Posterior vena cava (tissue), 2 donors: ENCODE measurements at places on chromosomes 16 and 17. TPM values are rescaled to one million over a fixed set of nuclear protein-coding genes. Genes with fewer than 3 reads are reported as not detected.

TMEM235 gene
- total RNA-seq = not detected

C17orf107 gene
- total RNA-seq = 1.00 TPM

CACNG3 gene
- total RNA-seq = not detected

CCDC78 gene
- 1.0 TPM for total RNA-seq

IL17C gene
- total RNA-seq = not detected

DYNC1LI2 gene
- 159 TPM for total RNA-seq

ASIC2 gene
- total RNA-seq = not detected

SLC35G6 gene
- not detected for total RNA-seq

ZMYND15 gene
- total RNA-seq = 1.1 TPM

PTX4 gene
- total RNA-seq = not detected

ZNF385C gene
- 0.19 TPM for total RNA-seq

APOBR gene
- total RNA-seq = 2.1 TPM

ADGRG3 gene
- 10.4 TPM for total RNA-seq

HNF1B gene
- total RNA-seq = not detected
